ENCODE measurements at places on chromosomes 11 and 22.

GRCh38 chr11:34909955-34910354, 6.2 kb downstream of the APIP start:
- no peak for DNase-seq

GRCh38 chr11:69301455-69302401, 7.8 kb downstream of the MYEOV start:
- no peak for DNase-seq

- no peak for DNase-seq
Observed at GRCh38 chr11:17512101-17512500, 32.1 kb downstream of the USH1C start.

- no peak for DNase-seq
Observed at GRCh38 chr11:73473252-73473651, 97.1 kb downstream of the RELT start.

GRCh38 chr11:3950996-3951660, 95.7 kb downstream of the STIM1 start:
- DNase-seq = no peak

GRCh38 chr22:28978158-28978557, 83.5 kb downstream of the C22orf31 start:
- DNase-seq = no peak

GRCh38 chr11:133635244-133635739, 103.0 kb upstream of the OPCML start:
- no peak for DNase-seq

- no peak for DNase-seq
Observed at GRCh38 chr11:128551611-128552335, 35.6 kb downstream of the ETS1 start.

DNA sequence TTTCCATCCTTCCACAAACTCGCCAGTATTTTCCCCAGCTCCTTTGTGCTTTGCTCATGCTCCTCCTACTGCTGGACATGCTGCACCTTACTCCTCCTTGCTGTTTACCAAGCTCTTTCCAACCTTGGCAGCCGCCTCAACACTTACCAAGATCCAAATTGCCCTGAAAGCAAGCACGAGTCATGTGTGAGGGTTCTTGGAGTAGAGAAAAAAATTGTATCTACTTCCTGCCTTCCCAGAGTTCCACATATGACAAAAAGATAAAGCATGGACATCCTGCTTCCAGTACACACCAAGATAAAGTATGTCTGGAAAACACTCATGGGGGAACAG, 767.5 kb downstream of the NTM start:
- DNase-seq = no peak

- DNase-seq = no peak
Observed at GRCh38 chr11:1409108-1409851, 19.5 kb downstream of the BRSK2 start.

- no peak for DNase-seq
Observed at GRCh38 chr22:35548722-35549112, 8.1 kb downstream of the RASD2 start.

GRCh38 chr11:12949453-12949852, 59.7 kb upstream of the RASSF10 start:
- no peak for DNase-seq

- no peak for DNase-seq
Observed at GRCh38 chr11:28566339-28567089, 458.3 kb downstream of the METTL15 start.

DNA sequence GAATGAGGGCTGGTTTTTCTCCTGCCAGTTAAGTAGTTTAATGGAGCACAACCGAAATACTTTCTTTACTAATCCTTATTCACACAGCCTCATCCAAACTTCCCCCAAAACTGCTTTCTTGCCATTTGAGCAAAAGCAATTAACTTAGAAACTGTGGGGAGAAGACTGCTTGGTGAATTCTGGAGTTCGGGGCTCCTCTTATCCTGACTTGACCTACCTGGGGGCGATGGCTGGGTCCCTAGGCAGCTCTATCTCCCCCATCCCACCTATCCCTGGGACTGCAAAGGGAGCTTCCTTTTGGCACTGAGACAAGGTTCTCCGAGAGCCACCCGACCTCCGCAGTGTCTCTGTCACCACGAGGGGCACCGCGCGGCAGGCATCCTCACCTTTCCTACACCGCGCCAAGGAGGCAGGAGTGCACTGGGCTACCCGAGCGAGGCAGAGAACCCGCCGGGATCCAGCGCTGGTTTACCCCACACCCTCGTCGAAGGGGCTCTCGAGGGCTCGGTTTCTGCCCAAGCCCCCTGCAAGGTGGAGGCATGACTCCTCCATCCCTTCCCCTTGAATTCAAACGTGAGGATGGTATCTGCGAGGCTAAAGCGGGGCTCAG, 759 bp downstream of the DESI1 start:
- peak; percentile 45 for DNase-seq

- no peak for DNase-seq
Observed at GRCh38 chr11:12778240-12778905, 104.2 kb downstream of the TEAD1 start.
